ENCODE measurements at places on chromosomes 6 and 20.

DNA sequence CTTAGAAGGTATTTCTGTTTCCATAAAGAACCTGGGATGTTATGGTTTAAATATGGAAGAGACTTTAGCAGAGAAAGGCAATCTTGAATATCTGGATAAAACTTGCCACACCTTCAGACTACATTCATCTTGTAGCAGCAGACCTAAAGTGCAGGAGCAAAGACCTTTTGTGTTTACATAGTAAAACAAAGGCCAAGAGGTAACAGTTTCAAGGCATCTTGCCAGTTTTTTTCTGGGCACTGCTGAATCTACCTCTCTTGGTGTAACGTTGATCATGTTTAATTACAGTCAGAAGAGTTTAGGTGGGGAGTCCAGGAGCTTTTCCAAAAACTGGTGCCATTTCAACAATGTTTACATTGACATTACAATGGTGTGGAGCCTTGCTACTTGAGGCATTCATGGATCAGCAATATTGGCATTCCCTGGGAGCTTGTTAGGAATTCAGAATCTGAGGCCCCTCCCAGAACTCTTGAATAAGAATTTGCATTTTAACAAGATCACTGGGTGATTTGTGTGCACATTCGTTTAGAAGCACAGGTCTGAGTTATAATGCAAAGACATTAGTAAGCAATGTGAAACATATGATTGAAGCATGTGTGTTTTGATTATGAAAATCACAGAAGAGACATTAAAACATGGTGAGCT is 94.5 kb downstream of the F13A1 start:
- no peak for DNase-seq

GRCh38 chr6:139109558-139109957 is 25.3 kb upstream of the HECA start:
- no peak for DNase-seq

DNA sequence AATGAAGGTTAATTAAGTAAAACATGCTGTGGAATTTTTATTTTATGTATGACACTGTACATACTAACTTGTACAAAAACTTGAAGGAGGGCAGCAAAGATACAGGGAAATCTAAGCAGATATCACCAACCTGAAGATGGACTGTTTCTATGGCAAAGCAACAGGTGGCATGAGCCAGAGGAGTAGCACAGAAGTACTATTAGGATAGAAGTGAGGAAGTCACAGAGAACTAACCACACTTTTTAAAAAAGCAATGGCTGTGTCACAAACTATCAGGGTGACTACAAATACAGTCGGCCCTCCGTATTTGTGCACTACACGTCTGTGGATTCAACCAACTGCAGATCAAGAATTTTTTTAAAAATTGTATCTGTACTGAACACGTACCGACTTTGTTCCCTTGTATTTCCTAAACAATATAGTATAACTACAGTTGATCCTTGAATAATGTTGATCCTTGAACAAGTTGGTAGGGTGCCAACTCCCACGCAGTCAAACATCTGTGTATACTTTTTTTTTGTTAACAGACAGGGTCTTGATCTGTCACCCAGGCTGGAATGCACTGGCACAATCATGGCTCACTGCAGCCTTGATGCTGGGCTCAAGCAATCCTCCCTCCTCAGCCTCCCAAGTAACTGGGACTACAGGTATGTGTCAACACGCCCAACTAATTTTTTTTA is 61.0 kb downstream of the NUDT3 start:
- DNase-seq, result no peak

- no peak for DNase-seq
These were observed 1.2 kb upstream of the SRPK1 start for GRCh38 chr6:35922139-35922554.

DNA sequence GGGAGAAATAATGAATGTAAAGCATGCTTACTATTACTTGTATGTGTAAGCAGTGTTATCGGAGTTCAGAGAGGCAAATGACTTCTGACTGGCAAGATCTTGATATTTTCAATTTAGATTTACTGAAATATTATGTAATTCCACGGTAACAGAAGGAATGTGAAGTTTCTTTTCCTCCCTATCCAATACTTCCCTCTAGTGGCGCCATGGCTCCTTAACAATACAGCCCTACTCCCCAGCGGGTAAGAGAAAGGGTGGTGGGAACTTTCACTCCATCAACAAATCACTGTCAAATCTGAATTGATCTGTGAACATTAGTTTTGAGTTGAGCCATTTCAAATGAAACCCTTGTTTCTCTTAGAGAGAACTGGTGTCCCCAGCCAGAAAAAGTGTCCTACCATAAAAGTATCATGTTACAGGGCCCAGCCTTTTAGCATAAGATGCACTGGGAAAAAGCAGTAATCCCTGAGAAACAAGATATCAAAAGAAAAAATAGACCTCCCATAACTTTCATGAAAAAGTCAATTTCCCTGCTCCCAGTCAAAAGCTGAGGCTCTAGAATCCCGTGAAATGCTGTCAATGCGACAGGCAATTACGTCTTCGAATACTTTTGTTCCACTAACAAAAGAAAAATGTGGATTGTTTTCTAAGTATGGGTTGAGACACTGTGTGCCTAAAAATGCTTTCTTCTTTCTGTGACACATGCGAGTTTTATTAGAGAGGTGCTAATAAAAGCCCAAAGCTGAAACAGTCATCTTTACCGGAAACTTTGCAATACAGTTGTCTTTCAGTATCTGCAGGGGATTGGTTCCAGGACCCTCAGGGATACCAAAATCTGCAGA is 12.9 kb downstream of the COX7A2 start:
- peak; percentile 17 for DNase-seq

GRCh38 chr20:17129089-17129488 is 97.8 kb upstream of the PCSK2 start:
- DNase-seq, result no peak

DNA sequence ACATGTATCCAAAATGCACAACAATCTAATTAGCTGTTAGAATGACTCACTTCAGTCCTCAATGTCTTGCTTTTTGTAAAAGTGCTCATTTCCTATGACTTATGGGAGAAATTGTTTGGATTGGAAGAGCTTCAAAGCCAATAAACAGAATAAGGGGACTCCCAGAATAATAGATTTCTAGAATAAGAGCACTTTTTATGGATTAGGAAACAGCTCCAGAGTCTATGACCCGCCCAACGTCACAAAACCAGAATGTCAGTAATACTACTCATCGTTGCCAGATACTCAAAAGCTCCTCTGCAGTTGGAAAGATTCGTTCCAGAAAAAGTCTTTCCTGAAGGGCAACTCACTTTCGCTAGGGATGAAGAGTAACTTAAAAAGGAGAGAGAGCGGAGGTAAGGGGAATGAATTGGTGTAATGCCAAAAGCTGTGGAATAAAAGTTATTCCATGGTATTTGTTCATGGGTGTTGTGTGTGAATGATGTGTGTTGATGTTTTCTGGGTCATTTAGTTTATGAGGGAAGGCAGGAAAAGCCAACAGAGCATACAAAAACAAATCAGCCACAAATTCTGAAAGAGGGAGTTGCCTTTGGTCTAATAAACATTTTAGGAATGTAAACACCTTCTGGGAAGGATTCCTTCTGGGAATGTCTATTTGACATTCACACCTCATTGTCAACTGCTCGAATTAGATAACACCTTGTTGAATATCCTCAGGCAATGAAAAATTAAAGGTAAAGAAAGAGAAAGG is 64.6 kb downstream of the SYNE1 start:
- no peak for DNase-seq

GRCh38 chr6:49252901-49253300 is 210.2 kb downstream of the MMUT start:
- DNase-seq, result no peak

DNA sequence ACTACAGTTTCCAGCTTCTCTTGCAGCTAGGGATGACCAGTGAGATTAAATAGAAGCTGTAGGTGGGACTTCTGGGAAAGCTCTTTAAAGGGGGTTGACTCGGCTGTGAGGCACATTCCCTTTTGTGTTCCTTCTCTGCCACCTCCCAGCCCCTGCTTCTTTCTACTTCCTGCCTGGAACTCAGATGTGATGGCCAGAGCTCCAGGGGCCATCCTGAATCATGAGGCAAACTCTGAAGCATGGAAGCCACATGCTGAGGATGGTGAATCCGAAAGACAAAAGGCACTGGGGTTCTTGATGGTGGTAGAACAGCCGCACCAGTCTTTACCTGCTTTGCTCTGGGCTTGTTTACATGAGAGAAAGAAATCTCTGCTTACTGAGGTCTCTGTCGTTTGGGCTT is 9.1 kb downstream of the CEBPB start:
- DNase-seq, result no peak

All from anterior cingulate cortex (tissue), 58 donors.